PC-9 (cell line): ENCODE measurements at places on chromosomes 5 and 9. TPM values are rescaled to one million over a fixed set of nuclear protein-coding genes. Genes with fewer than 3 reads are reported as not detected.

GRCh38 chr9:114347675-114348074, 18.0 kb downstream of the ORM2 start:
- no peak overlapping the region for H3K27ac ChIP-seq
- H3K4me1 ChIP-seq = peaks cover 15% of the 10 kb centered on the region
- H3K27me3 ChIP-seq = no peaks in the 10 kb centered on the region
- DNase-seq = no peak
- no peak overlapping the region for H3K4me3 ChIP-seq
- 0 out of 2 replicates have a peak, but pooled peaks cover 4% of the 10 kb centered on the region for H3K36me3 ChIP-seq

DNA sequence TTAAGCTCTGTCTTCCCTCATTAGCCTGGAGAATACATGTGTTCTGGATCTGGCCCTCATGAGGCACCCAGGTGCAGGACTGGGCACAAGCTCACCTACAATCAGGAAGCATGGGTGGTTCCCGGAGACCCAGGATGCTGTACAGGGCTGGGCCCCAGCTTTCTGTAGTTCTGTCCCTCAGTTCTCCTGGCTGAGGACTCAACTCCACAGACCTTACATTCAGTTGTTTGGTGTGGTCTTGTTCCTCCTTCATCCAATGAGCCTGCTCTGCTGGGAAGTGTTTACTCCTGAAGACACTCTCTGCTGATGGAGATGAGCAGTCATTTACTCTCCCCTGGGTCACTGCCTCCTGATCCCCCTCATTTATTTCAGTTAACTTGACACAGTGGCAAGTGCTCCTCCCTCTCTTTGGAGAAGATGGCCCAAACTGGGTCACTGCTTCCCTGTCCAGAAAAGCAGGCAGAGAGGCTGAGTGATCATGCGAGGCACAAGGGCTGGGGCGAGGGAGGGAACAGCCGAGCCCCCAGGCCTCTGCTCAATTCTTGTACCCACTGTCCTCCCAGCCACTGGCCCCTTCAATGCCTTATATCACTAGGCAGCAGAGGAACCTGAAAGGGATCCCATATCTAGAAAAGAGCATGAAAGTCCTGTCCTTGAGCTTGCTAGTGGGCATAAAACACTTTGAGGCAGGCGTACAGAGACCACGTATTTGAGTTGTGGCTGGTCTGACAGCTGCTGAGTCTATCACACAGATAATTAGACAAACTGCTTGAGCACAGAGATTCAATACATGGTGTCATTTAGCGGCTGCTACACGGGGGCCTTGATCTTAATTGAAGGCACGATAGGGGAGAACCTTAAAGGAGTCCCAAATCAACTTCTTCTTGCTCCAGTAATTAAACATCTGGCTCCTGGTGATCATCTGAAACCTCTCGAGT, 221.7 kb downstream of the FSTL4 start:
- DNase-seq = no peak
- H3K27ac ChIP-seq = no peak overlapping the region
- H3K4me3 ChIP-seq = no peak overlapping the region
- no peaks in the 10 kb centered on the region for H3K27me3 ChIP-seq
- H3K4me1 ChIP-seq = no peaks in the 10 kb centered on the region
- no peaks in the 10 kb centered on the region for H3K36me3 ChIP-seq

- no peak for DNase-seq
- no peak overlapping the region for H3K27ac ChIP-seq
- H3K27me3 ChIP-seq = no peaks in the 10 kb centered on the region
- no peaks in the 10 kb centered on the region for H3K36me3 ChIP-seq
- peaks cover 19% of the 10 kb centered on the region for H3K4me1 ChIP-seq
- H3K4me3 ChIP-seq = no peak overlapping the region
These were observed 11.9 kb downstream of the RAPGEF1 start for GRCh38 chr9:131727795-131728545.

- H3K27me3 ChIP-seq = peaks cover 16% of the 10 kb centered on the region; the same call in 1 of the 2 replicates
- DNase-seq = no peak
- no peak overlapping the region for H3K27ac ChIP-seq
These were observed 141.7 kb upstream of the MARCHF11 start for GRCh38 chr5:16321284-16321683.

DNA sequence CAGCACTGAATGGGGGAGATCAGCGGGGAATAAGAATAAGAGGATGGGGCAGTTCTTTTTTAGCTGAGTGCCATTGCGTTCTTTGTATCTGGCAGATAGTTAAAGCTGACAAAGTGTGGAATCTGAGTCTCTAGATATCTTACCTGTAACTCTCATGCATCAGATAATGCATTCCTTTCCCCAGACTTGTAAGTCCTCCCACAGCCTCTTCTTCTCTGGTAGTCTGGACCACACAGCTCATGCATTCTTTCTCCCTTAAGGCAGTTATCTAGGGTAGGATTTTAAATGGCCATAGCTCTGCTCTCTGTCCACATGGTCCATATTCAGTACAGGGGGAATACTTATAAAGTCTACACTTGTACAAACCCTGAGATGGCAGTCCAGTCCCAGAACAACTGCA, 54.0 kb upstream of the FGF10 start:
- no peak overlapping the region for H3K27ac ChIP-seq
- no peaks in the 10 kb centered on the region for H3K36me3 ChIP-seq
- H3K27me3 ChIP-seq = no peaks in the 10 kb centered on the region
- no peak for DNase-seq
- H3K4me1 ChIP-seq = no peaks in the 10 kb centered on the region
- H3K4me3 ChIP-seq = no peak overlapping the region

DNA sequence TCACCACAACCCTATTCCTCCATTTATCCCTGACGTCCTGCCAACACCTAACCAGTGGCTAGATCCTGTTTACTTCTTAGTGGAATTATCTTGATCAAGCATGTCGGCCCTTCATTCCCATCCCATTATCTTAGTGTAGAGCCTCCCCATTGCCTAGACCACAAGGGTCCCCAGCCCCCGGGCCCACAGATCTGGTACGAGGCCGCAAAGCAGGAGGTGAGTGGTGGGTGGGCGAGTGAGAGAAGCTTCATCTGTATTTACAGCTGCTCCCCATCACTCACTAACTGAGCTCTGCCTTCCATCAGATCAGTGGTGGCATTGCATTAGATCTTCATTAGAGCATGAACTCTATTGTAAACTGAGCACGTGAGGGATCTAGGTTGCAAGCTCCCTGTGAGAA, 182.7 kb downstream of the TSSK1B start:
- DNase-seq = no peak
- H3K4me1 ChIP-seq = no peaks in the 10 kb centered on the region
- H3K27me3 ChIP-seq = no peaks in the 10 kb centered on the region

Gene SNAPC3
- total RNA-seq = 11.3 and 13.7 TPM in 2 replicates

Gene ZNF367
- 12.6 and 14.0 TPM in 2 replicates for total RNA-seq
